ENCODE measurements at places on chromosomes 16 and 17.

DNA sequence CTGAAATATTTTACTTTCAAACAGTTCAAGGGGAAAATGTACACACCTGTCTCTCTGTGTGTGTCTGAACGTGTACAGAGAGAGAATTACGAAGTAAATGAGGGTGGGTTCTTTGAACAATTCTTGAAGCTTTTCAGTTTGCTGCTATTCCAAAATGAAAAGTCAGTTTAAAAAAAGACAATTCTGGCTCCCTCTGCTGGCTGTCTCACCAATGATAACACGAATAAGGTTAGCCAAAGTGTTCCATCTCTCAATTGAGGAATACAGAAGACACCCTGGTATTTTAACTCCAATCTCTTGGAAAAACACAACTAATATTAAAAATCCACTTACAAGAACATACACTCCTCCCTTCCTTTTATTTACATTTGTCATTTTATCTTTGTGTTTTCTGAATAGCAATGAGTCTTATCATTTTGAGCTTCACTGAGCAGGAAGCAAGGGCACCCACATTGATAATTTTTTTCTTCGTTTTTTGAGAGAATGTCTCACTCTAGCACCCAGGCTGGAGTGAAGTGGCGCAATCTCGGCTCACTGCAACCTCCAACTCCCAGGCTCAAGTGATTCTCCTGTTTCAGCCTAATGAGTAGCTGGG lies 20.5 kb downstream of the EFTUD2 start:
- no peak for DNase-seq

- no peak for DNase-seq
Measured at GRCh38 chr17:59601130-59601529, 18.6 kb upstream of the CLTC start.

GRCh38 chr17:81230043-81230820 lies 7.5 kb upstream of the CEP131 start:
- no peak for DNase-seq

GRCh38 chr17:34542700-34543336 lies 36.6 kb upstream of the TMEM132E start:
- DNase-seq, result peak; percentile 3

DNA sequence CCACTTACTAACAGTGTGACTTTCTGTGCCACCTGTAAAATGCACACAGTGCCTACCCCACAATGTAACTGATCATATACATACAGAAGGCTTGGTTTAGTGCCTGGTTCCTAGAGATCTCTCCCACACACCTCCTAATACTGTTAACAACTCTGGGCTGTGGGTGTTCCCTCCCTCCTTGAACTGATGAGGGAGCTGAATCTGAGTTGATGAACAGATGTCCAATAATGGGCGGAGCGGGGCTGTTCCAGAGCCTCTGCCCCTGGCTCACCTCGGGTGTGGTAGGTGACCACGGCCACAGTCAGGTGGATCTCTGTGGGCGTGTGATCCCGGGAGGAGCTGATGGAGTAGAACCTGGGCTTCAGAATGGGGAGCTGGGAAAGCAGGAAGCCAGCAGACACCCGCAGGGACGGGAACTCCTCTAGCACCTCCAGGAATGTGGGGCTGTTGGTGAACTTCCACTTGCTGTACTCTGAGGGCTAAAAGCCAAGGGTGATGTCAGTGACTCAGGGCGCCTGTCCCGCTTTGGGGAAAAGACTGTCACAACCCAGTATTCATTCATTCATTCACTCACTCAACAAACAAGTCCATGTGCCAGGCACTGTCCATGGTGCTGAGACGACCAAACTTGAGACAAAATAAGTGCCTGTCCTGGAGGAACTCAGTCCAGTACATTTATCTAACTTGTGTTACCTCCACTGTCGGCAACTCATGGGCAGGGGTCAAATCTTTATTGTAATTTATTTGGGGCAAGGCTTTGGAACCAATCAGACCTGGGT lies 37.6 kb downstream of the NOS2 start:
- no peak for DNase-seq

- DNase-seq, result no peak
Measured at GRCh38 chr17:77722366-77722765, 236.1 kb upstream of the TNRC6C start.

DNA sequence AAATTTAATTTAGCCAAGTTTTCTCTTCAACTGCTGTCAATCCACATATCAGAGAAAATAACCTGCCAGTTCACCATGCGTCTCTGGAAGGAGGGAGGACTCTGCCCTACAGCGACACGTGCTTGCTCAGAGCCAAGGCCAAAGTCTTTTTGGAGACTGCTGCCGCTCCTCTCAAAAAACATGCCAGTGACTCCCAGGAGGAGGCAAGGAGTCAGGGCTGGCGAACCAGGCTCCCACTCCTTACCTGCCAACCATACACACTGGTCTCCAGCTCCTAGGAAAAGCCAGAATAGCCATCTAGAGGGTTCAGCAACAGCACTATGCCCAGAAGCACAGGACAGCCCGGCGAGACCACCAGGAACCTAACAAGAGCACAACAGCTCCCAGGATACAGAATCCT lies 73.0 kb downstream of the ANKRD11 start:
- DNase-seq, result no peak

GRCh38 chr16:56551796-56552738 lies 12.8 kb upstream of the MT4 start:
- DNase-seq, result no peak

DNA sequence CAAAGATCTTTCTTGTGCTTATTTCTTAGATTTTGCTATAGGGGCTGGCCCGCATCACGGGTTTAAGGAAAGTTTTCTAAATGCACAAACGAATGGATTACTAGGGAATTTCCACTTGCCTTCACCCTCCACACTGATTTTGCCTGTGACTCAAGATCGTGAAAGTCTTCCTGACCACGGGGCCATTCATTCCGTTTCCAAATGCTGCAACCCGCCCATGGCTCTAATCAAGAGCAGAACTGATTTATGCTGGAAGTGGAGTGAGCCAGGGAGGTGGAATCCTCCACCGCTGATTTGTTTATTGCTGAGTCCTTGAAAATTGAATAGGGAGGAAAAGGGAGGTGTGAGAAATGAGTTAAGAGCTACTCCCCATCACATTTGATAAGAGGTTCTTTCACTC lies 52.4 kb downstream of the CA10 start:
- no peak for DNase-seq

- DNase-seq, result no peak
Measured at GRCh38 chr17:68849673-68850610, 105.2 kb downstream of the ABCA8 start.

DNA sequence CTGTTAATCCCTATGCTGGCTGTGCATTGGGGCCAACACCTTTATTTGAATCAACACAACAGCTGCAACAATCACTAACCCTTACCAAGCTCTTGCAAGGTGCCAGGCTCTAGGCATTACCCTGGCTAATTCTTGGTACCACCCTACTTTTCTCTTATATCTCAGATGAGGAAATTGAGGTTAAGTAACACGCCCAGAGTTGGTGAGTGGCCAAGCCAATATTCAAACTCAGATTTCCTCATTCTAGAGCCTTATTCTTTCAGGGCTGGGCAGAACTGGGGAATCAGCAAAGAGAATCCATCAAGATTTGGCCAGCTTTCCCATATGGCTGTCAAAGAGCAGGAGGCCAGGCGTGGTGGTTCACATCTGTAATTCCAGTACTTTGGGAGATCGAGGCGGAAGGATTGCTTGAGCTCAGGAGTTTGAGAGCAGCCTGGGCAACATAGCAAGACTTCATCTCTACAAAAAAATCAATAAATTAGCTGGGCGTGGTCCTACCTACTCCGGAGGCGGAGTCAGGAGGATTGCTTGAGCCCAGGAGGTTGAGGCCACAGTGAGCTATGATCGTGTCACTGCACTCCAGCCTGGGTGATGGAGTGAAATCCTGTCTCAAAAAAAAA lies 23.7 kb downstream of the ARSG start:
- DNase-seq, result no peak

GRCh38 chr17:50865060-50865867 lies 890 bp downstream of the TOB1 start:
- no peak for DNase-seq

DNA sequence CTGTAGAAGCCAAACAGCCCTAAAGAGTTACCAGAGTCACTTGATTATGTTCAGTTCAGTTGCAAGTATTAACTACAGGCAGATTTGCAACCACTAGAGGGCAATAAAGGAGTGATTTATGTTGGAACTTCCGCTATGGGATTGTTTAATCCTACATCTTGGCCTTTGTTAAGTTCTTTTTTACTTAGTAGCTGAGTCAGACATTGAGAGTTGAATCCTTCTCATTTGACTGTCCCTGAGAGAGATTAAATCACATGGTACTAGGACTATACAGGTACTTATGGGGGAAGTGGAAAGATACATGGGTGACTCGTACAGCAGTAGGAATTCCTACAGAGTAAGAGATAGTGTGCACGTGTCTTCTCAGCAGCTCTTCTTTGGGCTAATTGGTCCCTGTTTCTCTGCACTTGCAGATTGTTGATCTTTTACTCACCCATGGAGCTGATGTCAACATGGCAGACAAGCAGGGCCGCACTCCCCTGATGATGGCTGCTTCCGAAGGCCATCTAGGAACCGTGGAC lies 40.3 kb downstream of the CYB561 start:
- DNase-seq, result no peak

- DNase-seq, result no peak
Measured at GRCh38 chr16:59632276-59632855, 898.2 kb upstream of the GOT2 start.

- no peak for DNase-seq
Measured at GRCh38 chr17:50117202-50118051, 12.5 kb downstream of the SAMD14 start.

GRCh38 chr17:69331756-69332155 lies 4.8 kb upstream of the ABCA5 start:
- DNase-seq, result no peak

DNA sequence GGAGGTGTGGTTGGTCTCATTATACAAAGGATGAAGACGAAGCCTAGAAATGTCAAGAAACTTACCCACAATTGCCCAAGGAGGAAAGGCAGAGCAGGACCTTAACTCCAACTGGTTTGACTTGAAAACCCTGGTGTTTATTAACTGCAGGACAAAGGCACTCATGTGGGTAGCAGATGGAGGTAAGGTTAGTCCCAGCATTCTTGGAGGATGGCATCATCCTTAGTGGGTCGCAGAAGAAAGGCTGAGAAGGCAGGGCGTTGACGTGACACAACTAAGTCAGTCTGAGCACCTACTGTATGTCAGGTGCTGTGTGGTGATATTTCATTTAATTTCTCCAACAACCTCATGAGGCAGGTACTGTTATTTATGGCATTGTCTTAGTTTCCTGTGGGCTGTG lies 101.3 kb downstream of the HAPSTR1 start:
- DNase-seq, result no peak

DNA sequence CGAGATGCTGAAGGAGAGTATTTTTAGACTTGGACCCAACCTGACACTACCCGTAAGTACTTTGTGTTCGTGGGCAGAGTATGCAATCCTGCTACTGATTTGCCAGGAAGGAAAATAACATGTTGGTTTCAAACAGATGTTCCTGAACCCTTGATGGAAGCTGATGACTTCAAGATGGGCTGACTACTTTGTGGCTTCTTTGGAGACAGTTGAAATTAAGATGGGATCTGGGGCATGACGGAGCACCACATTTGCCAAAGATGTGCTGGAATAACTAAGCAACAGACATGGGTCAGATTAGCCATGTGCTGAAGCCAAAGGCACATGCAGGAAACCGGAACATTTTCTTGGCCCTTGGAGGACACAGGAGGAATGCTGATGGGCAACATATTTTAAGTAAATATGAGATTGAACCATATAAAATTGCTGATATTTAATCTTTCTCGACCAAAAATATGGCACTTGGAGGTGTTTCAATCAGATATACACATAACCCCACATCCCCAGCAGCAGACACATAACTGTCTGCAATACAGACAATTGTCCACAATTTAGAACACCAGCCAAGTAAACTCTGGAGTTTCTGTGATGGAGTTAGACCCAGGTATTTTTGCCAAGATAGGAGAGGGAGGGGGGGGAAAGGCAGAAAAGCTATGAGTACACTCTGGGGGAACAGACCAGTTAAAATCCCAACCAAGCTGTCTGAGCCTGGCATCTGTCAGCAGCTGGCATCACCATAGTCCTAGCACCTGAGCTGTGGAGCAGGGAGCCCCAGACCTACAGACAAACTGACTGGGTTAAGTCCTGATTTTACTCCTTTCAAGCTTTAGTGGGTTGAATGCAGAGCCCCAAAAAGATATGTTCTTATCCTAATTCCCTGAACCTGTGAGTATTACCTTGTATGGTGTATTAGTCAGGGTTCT lies 329.4 kb upstream of the CDH5 start:
- no peak for DNase-seq

GRCh38 chr17:81527591-81528383 lies at the start of gene FSCN2:
FSCN2 (plus strand) TSS chr17:81528377; CDS start chr17:81528532, 155 bp downstream.
- DNase-seq, result no peak

DNA sequence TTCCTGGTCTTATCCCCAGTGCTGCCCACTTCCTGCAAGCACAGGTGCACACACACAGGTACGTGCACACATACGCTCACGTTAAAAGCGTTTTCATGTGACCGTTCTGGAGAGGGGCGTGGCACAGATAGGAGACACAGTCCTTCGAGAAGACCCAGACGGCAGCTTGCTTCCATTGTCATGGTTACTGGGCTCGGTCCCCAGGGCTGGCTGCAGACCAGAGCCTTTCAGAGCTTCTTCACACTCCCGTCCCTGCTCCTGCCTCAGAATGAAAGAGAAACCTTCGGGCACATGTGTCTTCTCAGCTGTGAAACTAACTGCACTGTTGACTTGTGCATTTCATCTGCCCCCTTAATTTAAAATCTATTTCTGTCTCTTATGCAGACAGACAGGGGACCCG lies 154.2 kb downstream of the PITPNC1 start:
- DNase-seq, result no peak

GRCh38 chr16:78045865-78046581 lies 23.7 kb downstream of the CLEC3A start:
- DNase-seq, result no peak

DNA sequence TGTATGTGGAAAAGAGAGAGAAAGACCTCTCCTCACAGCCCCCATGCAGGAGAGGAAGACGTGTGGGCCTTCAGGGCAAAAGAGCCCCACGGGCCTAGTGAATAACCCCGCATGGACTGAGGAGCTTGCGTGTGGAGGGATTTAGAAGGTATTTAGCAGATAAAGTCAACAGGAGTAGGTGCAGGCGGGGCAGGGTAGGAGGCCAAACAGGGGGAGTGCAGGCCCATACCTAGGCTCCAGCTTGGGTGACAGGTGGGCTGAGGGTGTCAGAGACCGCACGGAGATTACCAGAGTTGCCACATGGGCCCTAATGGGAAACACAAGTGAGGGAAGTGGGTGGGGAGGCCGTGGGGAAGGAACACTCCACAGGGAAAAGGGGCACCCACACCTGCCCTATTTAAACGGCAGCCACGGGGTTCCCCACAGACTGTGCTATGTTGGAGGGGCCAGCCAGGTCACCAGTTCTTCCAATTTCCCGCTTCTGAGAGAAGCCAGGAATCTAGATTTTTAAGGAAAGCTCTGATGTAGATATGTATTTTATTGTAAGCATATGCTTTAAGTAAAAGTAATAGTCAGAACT lies 8.2 kb upstream of the CNGB1 start:
- no peak for DNase-seq

- DNase-seq, result no peak
Measured at GRCh38 chr17:1108478-1108764, 71.4 kb downstream of the ABR start.

GRCh38 chr17:2853283-2854142 lies 57.3 kb downstream of the RAP1GAP2 start:
- no peak for DNase-seq

GRCh38 chr17:82503094-82503727 lies 16.3 kb upstream of the FOXK2 start:
- DNase-seq, result no peak

GRCh38 chr16:12425134-12425941 lies 378.3 kb downstream of the CPPED1 start:
- no peak for DNase-seq
